ENCODE measurements at places on chromosomes 2 and 18.

GRCh38 chr2:39664888-39665591, 677 bp upstream of the TMEM178A start:
- DNase-seq, result peak; percentile 9

GRCh38 chr2:194700726-194701125, 956.3 kb upstream of the SLC39A10 start:
- no peak for DNase-seq

DNA sequence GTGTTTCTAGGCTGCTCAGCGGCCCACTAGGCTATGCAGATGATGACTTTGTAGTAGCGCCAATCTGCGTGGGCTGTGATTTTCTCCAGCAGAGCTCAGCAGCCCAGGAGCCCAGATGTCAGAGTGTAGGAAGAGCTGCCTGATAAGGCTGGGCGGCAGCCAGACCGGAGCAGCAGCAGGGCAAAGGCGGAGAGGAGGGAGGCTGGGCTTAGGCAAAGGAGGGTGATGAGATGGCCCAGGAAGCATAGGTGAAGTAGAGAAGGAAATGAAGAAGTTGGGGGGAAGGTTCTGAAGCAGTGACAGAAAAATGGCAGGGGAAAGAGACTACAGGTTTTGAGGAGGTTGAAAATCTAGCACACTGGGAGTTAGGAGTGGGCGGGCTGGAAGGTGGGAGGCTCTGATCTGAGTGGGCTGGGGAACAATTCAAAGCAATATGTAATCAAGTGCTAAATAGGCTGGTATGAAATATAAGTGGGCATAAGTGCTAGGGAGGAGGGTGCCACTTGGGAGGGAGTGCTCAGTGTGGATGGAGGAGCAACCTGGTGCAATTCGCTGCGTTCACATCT, 50.6 kb upstream of the STPG4 start:
- no peak for DNase-seq

DNA sequence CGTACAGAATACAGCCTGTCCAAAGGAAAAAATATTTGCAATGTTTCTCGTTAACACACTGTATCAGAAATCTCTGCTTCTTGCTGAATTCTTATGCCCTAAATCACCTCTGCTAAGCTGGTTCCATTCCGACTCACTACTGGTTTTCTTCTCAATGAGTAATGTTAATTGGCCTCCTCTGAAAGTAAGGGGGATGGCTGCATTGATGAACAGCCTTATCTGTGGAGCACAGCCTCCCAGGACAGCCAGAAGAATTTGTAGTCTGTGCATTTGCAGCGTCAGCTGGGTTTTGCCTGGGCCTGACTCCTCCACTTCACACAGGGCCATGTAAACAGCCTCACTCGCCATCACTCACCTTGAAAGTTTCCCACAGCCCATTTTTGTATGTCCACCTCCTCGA, 127.7 kb downstream of the RNF152 start:
- DNase-seq, result no peak

DNA sequence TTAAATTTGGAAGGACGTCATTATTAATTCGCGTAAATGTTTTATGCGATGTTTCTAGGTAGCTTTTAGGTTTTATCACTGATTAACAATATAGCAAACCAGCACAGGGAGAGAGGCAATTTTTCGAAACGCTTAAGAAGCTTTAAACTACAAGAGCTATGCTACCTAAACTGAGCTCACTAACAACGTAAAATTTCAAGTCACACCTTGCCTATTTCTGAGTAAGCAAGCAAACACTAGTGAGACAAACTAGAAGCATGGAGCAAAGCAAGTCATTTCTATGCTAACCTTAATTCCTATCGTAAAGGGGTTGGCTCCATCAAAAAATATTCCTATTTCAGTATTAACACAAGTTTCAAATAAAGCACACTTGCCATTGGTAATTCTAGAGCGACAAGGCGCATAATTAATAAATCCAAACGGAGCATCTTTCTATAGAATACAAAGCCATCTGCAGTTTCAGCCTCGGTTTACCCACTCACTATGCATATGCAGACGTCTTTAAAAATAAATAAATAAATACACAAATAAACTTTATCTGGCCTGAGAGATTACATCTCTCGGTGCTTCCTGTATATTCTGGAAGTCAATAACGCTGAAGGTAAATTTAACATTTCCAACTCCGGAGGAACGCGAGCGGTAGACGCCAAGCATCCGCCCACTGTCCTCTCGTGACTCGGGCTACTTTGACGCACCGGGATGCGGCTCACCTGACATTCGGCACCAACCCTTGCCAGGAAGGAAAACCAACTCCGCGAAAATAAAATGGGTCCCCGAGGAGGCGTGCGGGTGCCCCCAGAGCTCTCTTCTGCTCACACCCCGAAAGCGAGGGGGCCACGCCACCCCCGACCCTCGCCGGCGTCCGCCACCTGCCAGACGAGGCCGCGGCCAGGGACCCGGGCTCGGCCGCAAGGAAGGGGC, 947 bp downstream of the ITSN2 start:
- no peak for DNase-seq

DNA sequence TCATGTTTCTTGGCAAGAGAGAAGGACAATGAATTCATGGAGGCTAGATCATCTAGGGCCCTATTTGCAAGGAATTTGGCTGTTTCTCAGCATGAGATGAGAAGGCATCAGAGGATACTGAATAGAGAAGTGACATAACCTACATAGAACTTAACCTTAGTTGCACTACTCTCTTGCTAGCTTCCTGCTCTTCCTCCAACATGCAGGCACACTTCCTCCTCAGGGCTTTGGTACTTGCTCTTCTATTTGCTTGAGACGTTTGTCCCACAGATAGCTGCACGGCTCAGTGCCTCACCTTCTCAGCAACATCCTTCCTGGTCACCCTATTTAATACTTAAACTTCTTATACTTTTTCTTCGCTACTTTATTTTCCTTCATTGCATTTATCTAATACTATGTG, 20.0 kb upstream of the LANCL1 start:
- DNase-seq, result no peak

GRCh38 chr2:98465456-98466226, 21.0 kb downstream of the INPP4A start:
- DNase-seq, result no peak

- no peak for DNase-seq
Observed at GRCh38 chr2:103402944-103403343, 641.1 kb downstream of the TMEM182 start.

DNA sequence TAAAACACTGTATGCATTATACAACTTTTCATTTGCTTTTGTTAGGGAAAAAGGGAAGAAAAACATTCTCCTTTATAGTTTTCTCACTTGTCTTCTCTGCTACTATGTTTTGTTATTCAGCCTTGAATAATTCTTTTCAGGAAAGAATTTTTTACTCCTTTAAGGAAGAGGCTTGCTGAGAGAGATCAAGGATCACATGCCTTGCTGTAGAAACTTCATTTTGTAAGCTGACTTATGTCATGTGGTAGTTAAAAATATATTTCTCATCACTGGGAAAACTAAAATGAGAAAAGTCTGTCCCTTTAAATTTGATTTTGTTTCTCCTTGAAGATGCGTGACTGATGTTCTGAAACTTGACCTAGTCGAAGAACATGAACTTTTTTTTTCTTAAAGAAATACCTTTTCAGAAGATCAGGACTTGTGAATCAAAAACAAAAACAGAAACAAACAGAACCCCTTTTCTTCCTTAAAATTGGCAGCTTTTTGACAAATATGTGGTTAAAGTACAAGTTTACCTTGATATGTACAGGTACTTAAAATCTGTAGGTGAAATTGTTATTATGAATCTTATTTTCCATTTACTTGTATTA, 145.1 kb downstream of the COMMD1 start:
- no peak for DNase-seq

GRCh38 chr2:63840081-63840784, 1.5 kb upstream of the UGP2 start:
- no peak for DNase-seq

GRCh38 chr2:101080211-101081068, 70.7 kb downstream of the TBC1D8 start:
- no peak for DNase-seq

GRCh38 chr2:239642406-239643004, 241.7 kb upstream of the HDAC4 start:
- no peak for DNase-seq

DNA sequence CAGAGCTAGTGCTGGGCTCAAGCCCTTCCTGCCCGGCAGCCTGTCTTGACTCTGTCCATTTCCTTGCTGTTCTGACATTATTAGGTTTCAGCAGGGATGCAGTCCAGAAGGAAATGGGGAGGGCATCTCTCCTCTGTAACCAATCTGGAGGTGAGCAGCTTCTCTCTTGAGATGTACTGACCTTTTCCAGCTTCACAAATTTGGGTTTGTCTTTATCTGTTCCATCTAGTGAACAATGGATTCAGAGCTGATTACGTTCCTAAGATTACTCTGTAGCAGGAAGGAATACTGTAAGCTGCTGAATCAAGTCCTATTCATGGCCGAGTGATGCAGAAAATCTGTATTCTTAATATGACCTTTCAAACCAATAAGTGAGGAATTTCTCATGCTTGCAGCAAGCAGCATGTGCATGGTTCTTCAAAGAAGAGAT, 11.0 kb downstream of the PLA2R1 start:
- DNase-seq, result no peak

DNA sequence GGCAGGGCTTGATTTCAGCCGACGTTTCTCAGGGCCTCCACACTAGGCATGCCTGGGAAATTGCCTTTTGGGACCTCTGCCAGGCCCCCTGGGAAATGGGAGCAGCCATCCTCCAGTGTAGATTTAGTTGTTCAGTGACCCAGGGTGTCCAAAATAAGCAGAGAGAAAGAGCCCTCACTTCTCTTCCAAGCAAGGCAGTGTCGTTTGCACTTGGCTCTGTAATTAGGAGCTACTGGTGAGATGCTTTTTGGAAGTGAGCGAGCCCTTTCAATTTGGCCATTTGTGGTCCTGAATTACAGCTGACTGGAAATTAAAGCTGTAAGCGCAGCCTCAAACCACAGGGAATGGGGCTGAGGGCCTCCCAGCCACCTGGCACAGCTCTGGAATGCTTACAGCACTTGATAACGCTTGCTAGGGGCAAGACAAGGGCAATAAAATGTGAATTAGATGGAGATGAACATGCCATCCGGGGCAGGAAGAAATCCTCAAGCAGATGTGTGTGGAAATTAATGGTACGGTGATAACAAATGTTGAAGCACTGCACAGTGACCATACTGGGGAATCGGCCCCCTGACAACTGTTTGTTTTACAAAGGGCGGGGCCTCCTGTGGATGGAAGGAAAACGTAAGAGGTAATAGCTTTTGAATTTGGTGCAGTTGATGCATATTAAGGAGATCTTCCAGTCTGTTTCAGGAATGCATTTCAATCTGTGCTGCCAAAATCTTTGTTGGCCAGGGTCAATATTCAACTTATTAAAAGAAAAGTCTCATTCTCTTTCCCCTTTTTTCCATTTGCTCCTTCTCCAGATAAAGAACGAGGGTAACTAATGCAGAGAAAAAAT, 173.1 kb downstream of the UXS1 start:
- no peak for DNase-seq

GRCh38 chr2:37084797-37085196, 479 bp downstream of the GPATCH11 start:
- DNase-seq, result no peak

- DNase-seq, result no peak
Observed at GRCh38 chr2:20148923-20149702, 75.8 kb downstream of the SDC1 start.

GRCh38 chr2:70676301-70677035, 91.5 kb downstream of the ADD2 start:
- no peak for DNase-seq

GRCh38 chr18:13217466-13217961, 1.0 kb upstream of the LDLRAD4 start:
- peak; percentile 75 for DNase-seq

- DNase-seq, result no peak
Observed at GRCh38 chr18:5309888-5310470, 14.5 kb upstream of the ZBTB14 start.

GRCh38 chr2:216694082-216694825, 1.1 kb downstream of the IGFBP5 start:
- no peak for DNase-seq

DNA sequence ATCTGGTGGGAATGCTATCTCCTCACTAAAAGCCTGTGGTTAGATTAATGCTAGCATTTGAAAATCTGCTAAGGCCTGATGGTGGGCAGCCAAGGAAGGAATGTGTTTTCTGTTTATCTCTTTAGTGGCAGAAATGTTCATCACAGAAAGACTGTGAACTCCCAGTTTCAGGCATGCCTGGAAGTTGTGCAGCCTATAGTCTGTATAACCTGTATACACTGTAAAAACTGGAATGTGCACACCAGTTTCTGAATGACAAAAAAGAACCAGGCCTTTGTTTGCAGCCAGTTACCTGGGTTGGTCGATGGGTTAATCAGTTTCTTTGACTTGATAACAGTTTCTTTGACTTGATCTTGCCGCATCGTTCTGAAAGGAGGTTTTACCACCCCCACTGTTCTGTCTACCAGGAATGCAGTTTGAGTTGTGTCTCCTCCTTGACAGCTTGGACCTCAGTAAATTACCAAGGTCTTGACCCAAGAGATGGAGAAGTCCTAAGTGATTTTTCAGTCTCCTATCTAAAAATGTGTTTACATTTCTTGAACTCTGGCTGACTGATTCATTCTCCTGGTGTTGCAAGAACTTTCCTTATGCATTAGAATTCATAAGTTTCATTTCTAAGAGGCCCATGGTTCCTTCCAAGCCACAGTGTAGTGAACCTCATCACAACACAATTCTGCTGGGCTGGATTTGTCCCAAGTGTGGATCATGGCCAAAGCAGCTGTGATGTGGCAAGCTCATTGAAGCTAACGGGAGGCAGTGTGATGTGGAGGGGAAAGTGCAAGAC, 62.2 kb downstream of the KIAA2012 start:
- peak; percentile 2 for DNase-seq

DNA sequence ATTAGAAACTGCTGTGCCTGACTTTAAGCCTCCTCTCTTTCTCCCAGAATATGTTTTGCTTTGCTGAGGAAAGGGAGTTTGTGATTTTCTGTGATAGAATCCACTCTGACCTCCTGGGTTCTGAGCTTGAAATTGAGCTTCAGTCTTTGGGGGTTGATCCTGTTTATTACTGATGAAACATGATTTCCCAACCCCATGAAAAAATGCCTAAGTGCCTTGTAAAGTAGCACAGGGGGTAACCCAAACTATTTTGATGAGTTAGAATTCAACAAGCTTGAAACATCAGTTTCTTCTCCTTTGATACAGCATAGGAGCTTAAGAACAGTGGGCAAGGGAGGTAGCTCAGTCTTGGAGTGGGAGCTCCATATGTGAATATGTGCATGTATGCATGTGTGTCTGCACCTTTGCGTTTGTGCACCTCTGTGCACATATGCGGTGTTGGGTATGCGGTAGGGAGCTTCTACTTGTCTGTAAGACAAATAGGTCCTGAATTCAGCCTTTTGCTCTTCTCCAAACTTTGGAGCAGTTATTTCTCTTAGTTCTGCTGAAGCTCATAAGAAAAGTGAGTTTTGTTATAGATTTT, 364.6 kb downstream of the OSR1 start:
- no peak for DNase-seq
